ENCODE measurements at places on chromosomes 7 and 10.

GRCh38 chr10:72663971-72664370, 28.0 kb upstream of the MCU start:
- DNase-seq = no peak

- DNase-seq = no peak
These were observed 90.4 kb downstream of the IDE start for GRCh38 chr10:92483539-92483938.

- no peak for DNase-seq
These were observed 1.5 kb downstream of the SLC25A13 start for GRCh38 chr7:96320442-96320841.

GRCh38 chr10:116699049-116699448, 43.3 kb downstream of the HSPA12A start:
- DNase-seq = no peak

DNA sequence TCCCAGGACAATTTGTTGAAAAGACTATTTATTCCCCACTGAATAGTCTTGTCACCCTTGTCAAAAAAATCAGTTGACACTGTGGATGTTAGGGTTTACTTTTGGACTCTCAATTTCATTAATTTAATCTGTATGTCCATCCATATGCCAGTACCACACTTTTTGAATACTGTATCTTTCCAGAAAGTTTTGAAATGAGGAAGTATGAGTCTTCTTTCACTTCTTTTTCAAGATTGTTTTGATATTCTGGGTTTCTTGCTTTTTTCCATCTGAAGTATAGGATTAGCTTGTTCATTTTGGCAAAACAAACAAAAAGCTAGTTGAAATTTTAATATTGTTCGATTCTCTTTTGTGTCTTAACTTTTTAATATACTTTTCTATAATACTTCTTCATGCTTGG, 21.7 kb downstream of the KLHDC10 start:
- no peak for DNase-seq

GRCh38 chr10:72889391-72889831, 4.1 kb upstream of the OIT3 start:
- no peak for DNase-seq

DNA sequence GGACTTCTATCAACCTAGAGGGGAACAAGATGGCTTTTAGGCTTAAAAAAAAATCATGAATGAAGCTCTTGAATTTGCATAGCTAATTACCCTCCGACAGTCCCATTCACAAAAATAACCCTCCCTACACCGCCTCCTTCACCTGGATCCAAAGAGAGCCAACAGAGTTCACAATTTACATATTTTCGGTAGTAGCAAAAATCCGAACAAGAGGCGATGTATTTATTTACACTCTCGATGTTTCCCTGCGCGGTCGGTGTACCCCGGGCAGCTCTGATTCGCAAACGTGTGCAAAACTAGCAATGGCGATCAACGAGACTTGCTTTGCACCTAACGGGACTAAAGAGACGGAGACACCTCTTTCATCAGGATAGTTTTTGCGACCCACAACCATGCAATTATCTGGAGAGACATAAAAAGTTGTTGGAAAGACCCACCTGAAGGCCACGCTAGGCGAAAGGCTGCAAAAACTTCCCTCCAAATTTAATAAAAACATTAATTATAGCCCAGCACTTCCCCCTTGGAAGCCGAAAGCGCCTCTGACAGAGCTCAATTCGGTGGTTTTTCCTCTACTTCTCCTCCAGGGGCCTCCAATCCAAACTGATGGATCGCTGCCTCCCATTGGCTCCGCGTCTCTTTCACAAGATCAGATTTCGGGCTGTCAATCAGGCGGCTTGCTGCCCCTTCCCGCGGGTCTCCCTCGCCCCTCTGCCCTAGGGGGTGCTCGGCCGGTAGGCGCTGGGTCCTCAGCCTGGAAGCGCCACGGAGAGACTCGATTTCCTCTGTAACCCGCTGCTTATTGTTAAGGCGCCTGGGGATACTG, at the start of gene ETV1:
Gene ETV1 (minus strand): TSS at position 541 of the 823 bp plus-strand sequence. CDS start 614 bp downstream, outside the sequence.
- DNase-seq = peak; percentile 89

- peak; percentile 54 for DNase-seq
These were observed 20.8 kb upstream of the PTF1A start for GRCh38 chr10:23171232-23171876.

- DNase-seq = no peak
These were observed 342.7 kb upstream of the ETV1 start for GRCh38 chr7:14332155-14332554.

GRCh38 chr7:25117226-25118047, 7.6 kb downstream of the CYCS start:
- no peak for DNase-seq

- peak; percentile 37 for DNase-seq
These were observed at the start of gene HOXA2 for GRCh38 chr7:27102581-27103442. Gene HOXA2 (minus strand): TSS chr7:27102683. CDS start chr7:27102500, 183 bp downstream.

DNA sequence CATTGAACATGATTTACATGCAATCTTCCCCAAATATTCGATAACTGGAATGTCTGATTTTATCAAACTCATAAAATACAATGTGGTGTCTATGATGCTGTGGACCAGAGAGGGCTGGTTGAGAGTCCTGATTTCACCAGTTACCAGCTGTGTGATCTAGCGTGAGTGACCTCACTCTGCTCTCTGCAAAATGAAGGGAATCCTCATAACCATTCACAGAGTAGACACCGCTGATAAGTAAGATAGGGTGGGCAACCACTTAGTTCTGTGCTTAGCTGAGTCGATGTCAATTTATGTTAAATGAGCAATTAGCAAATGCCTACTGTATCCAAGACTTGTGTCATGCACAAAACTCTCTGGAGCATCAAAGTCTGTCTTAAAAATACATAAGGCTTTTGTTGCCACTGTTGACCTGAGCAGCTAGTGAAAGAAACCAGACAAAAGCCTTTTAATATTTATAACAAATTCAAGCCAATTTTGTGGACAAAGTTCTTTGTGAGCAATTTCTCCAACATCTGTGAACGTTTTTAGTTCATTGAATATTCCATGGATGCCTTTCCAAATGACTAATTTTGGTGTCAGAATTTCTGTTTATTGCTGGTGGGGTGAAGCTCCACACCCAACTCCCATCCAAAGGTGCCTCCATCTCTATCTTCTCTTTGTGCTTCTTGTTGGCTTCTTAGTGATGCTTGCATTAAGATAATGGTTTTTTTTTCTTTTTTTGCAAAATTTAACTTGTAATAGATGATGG, 314.2 kb downstream of the ADRA2A start:
- no peak for DNase-seq

GRCh38 chr10:75211007-75211691, 553 bp downstream of the VDAC2 start:
- no peak for DNase-seq

DNA sequence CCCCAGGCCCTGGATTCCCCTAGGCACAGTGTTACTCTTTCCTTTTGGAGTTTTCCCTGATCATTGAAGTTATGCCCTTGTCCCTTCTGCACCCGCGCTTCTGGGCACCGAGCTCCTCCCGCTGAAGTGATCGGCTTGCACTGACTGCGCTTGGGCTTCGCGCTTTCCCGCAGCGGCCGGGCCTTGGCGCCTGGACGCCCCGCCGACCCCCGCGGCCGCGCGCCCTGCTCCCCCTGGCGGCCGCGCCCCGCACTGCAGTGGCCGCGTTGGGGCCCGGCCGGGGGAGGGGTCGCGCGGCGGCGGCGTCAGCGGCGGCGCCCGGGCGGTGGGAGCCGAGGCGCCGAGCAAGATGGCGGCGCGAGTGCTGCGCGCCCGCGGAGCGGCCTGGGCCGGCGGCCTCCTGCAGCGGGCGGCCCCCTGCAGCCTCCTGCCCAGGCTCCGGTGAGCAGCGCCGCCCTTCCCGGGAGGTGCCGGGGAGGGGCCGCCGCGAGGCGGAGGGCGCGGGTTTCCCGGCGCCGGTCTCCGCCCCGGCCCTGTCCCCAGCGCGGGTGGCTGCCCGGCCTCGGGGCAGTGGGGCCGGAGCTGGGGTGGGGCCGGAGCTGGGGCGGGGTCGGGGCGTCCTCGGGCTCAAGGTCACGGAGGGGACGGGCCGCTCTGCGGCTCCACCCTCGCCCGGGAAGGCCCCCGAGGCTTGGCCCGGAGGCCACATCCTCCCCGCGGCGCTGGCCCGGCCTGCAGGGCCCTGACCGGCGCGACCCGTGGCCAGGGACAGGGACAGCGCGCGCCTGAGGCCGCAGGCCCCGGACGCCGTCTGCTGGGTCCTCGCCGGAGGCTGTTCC, at the start of gene NIPSNAP2:
Gene NIPSNAP2 (plus strand): TSS at position 325 of the 839 bp plus-strand sequence. CDS start 25 bp downstream, at position 350.
- DNase-seq = peak; percentile 85

DNA sequence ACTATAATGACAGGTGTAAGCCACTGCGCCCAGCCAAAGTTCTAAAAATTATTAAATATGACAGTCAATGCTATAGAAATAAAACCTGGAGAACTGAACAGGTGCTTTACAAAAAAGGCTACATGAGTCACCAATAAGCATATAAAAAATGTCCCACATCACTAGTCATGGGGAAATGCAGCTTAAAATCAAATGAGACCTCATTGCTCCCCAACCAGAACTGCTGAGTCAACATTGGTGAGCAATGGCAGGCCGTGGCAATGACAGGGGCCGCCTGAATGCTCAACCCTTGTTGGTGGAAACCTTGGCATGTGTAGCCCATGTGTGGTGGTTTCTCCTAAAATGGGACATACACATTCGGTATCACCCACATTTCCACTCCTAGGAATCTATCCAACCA, 352.3 kb upstream of the KLF6 start:
- DNase-seq = no peak

DNA sequence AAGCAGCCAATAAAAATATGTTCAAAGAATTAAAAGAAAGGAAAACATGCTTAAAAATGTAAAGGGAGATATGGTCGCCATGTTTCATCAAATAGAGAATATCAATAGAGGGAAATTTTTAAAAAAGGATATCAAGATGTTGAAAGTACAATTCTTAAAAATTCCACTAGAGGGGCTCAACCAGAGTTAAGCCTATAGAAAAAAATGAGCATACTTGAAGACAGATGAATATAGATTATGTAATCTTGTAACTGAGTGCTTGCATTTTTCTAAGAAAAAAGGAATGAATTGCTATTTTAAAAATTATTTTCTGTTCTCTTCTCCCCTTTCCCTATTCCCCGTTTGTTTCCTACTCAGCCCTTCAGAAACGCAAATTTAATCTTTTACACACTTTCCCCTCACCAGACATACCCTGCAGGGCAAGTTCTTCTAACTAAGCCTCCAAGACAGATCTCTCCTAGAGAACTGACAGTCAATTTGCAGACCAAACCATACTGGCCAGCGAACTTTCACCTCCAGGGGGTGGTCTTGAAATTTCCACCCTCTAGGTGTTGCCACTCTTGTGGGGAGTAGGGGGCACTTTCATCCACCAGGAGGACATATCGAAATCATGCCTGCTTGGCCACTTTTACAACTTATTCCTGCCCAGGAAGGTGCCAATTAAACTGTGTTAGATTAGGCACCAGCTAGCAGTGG, 67.7 kb downstream of the NSUN6 start:
- no peak for DNase-seq

DNA sequence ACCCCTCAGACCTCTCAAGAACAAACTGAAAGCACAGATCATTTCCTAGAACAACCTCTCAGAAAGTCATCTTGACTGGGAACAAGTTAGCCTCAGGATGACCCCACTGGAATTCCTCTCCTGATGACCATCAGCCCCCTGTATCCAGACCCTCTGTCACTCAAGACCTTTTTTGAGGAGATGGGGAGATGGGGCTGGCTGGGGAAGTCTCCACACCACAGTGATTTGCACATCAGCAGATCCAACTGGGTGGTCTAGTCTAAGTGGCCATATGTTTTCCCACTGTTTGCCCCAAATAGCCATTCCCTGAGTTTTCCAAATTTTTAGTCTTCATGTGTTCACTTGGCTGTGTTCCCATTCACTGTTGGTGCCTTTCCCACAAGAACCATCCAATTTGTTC, 452.4 kb upstream of the NPVF start:
- DNase-seq = no peak

DNA sequence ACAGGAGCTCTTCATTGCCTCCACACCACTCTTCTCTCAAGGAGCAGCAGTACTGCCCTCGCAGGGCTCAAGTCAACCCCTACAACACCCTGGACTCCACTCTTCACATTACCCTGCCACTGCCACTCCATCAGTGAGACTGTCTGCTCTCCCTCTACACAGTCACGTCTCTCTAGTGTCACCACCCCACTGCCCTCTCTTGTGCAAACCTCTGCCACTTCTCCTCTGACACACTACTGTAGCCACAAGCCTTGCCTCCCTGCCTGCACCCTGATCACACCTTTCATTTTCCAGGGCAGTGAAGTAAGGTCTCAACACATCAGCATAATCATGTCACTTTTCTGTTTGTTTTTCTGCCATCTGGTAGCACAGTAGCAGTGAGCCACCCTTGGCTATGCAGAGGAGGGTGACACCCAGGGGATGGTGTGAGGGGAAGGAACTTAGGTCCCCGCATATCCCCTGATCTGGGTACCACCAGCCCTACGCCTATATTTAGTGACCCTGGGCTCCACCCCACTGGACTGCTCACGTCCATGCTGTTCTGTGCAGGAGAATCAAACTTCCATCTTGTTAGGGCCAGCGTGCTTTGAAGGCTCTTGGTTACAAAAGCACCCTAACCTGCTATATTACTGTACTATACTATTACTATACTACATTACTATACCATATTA, 1.6 kb downstream of the C10orf143 start:
- DNase-seq = no peak

DNA sequence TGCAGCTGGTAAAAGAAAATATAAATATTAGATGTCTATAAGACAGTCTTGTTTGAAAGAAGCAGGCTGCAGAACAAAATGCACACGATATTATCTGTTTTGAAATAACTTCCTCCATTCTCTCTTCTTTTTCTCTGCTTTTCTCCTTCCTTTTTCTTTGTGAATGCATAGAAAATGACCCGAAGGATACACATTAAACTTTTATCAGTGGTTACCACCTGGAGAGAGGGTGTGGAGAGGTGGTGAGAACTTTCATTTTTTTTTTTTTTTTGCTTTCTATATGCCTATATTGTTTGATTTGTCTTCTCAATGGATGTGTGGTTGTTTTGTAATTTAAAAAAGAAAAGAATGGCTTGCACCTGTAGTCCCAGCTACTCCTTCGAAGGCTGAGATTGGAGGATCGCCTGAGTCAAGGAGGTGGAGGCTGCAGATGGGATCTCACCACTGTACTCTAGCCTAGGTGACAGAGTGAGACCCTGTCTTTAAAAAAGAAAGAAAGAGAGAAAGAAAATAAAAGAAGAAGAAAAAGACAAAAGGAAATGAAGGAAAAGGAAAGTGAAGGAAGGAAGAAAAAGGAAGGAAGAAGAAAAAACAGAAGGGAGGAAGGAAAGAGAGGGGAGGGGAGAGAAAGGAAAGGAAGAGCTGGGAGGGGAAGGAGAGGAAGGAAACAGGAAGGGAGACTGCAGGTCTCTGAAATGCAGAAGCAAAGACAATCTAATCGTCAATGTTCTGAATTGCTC, 64.4 kb downstream of the SAMD9 start:
- DNase-seq = no peak

GRCh38 chr7:69199041-69199440, 399.2 kb upstream of the AUTS2 start:
- no peak for DNase-seq

Measured in left hindlimb (tissue), 1 donor.